ENCODE measurements at places on chromosomes 2 and 18.
A peak's percentile ranks its signal among the peaks of the same experiment; 100 is the strongest.

- ATAC-seq: no peak
These were observed 7.5 kb upstream of the ZNF516 start for GRCh38 chr18:76502551-76502950.

GRCh38 chr18:49704334-49704733 is 109.0 kb downstream of the ACAA2 start:
- ATAC-seq: 0 out of 3 replicates have a peak, but pooled peaks have one; percentile 19

- no peak for ATAC-seq
These were observed 437.4 kb downstream of the EPHA4 start for GRCh38 chr2:221134718-221135117.

- ATAC-seq: no peak
These were observed 157.6 kb downstream of the ATAD2B start for GRCh38 chr2:23769364-23769763.
